Retina (tissue), 1 donor: ENCODE measurements at places on chromosomes 2 and 18.

- no peak for DNase-seq
These were observed 27.6 kb downstream of the CUL3 start for GRCh38 chr2:224557610-224558009.

- DNase-seq: no peak
These were observed 14.5 kb downstream of the EPAS1 start for GRCh38 chr2:46311651-46312223.

DNA sequence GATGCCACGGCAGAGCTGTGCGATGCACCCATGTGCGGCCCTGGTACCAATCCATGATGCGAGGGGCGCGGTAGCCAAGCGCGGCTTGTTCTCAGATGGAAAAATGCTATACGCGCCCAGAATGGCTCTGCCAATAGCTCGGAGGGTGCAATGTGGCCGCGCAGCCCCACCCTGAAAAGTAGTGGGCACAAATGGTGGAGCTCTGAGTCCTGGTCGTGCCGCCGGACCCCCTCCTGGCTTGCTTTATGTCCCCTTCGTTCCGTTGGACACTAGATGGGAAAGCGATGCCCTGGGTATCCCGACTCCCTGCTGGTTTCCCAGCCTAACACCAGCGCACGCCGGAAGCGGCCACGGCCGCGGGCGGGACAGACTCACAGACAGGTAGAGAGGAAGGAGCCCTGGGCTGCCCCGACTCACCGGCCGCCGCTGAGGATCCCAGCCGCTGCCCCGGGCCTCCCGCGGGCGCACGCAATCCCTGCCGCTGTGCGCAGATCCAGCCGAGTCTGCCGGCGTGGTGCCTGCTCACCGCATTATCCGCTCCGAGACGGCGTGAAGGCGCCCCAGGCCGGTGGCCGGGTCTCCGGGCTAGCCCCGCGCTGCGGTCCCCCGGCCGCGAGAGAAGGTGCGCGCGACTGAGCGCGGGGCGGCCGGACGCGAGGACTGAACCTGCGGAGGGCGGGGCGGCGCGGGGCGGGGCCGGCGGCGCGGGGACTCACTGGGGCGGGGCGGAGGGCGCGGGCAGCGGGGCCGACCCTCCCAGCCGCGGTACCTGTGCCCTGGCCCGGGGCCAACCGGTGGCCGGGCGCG is at the start of gene CDC42EP3:
CDC42EP3 (minus strand) TSS at position 634 of the 807 bp plus-strand sequence. CDS start 25,055 bp downstream, outside the sequence.
- peak; percentile 89 for DNase-seq

DNA sequence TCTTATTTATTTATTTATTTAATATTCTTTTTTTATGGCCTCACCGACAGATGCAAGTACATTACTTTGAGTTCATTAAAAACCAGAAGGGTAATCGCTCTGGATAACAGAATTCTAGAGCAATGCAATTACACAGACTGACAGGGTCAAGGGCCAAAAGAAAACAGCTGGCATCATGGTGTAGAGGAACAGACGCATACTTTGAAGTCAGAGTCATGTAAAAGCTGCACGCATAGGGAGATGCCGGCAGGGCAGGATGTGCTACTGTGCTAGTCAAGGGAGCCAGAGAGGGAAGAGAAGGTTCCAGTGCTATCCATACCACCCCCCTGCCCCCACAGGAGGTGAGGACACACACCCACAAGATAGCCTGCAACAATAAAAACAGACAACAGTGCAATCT is 115.2 kb upstream of the TFCP2L1 start:
- DNase-seq: no peak

DNA sequence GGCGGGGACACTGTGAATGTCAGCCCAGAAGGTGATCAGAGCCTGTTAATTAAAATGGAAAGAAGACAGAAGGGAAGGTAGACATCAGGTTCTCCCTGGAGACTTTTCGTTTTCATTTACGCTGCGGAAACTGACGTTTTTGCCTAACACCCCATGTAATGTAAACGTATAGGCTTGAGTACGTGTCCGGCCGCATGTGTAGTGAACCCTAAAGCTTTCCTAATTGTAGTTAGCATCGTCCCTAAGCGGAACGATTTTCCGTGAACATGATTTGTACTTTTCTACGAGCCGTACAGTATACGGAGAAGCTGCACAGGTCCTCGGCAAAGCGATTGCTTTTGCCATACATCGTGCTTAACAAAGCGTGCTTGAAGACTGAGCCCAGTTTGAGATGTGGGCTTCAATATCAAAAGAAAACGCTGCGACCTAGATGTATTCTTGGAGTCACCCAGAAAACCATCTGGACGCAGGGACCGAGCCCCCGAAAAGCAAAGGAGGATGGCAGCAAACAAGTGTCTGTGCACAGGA is 284 bp downstream of the TIMM21 start:
- no peak for DNase-seq
